ENCODE measurements at places on chromosomes 3 and 15.

GRCh38 chr3:43379343-43379742 is 93.0 kb downstream of the SNRK start:
- no peak for DNase-seq

GRCh38 chr3:112767177-112767576 is 79.5 kb downstream of the CD200R1L start:
- DNase-seq, result no peak

- DNase-seq, result no peak
Measured at GRCh38 chr15:40595773-40596172, 1.7 kb downstream of the KNL1 start.

DNA sequence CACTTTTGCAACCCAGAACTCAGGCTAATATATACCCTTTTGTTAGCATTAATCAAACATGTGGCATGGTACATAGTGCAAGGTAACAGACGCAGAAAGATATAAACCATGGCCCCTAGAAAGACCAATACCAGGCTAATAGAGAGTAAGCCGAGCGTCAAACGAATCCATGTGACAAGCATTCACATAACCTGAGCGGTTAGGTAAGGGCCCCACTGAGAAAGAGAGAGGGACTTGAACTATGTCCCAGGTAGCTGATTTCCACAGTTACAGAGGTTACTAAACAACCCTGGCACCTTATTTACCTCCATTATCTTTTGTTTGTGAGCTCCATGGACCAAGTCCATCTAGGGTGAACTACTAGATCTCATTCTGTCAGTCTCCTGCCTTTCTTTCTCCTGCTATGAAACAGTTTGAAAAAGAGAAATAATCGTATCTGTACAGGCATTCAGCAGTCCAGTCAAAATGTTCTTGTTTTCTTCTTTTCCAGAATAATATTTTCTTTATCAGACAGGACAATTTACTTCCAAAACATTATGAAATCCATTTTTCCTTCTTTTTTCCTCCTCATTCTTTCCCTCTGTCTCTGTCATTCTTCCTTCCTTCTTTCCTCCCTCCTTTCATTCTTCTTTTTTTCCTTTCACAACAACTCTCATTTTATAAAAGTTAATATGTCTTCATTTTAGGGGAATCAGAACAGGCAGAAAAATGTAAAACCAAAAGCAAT is 30.5 kb upstream of the TNFSF10 start:
- no peak for DNase-seq

DNA sequence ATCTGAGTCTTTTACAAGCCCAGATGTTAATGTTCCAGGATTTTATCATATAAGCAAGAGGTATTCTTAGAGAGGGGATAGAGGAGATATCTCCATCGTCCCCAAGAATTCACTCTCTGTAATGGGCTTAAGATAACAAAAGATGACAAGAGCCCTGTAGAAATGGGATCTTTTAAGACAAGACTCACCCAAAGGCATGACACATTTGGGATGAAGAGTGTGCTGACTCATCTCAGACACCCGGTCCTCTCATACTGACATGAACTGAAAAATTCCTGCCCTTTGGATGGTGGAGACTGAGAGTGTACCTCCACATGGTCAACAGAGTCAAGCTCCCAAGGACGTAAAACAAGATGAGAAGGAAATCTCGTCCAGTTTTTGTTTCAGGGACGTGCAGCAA is 11.0 kb downstream of the LEKR1 start:
- DNase-seq, result no peak

GRCh38 chr3:124967964-124968363 is 33.4 kb upstream of the MUC13 start:
- no peak for DNase-seq

- no peak for DNase-seq
Measured at GRCh38 chr15:87752250-87752951, 504.1 kb downstream of the NTRK3 start.

- DNase-seq, result no peak
Measured at GRCh38 chr3:16768014-16768413, 116.7 kb upstream of the PLCL2 start.

- DNase-seq, result no peak
Measured at GRCh38 chr3:15368561-15369135, 36.3 kb upstream of the SH3BP5 start.

DNA sequence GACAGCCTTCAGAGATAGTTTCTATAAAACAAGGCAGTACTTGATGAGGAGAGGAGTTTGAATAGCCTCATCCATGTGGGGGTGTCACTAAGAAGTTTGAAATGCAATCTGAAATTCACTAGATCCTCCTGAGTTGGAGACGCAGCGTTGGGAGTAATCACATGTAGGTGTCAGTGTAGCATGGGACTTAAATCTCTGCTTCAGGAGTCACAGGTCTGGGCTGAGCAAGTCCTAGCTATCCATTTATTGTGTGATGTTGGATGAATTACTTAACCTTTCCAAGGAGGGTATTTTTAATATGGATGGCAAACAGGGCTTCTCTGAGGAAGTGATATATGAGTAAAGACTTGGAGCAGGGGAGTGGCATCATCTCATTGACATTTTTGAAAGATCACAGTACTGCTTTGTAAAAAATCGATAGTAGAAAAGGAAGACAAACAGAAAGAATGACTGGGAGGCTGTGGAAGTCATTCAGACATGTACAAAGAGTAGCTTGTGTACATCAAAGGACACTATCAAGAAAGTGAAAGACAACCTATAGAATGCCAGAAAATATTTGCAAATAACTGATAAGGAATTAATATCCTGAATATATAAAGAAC is 17.1 kb downstream of the CP start:
- no peak for DNase-seq

All from NAMALWA (cell line).